ENCODE measurements at places on chromosomes 12 and 14. TPM values are rescaled to one million over a fixed set of nuclear protein-coding genes. Genes with fewer than 3 reads are reported as not detected.

Gene WNT1
- not detected for total RNA-seq

Gene SERPINA10
- total RNA-seq, result not detected

Gene GLI1
- total RNA-seq, result not detected

Gene RNU6-7
- total RNA-seq, result not detected

Gene AMDHD1
- 0.32 TPM for total RNA-seq

Gene ABCC9
- 90.5 TPM for total RNA-seq

Gene BCAT1
- 3.8 TPM for total RNA-seq

Gene UTP20
- 9.4 TPM for total RNA-seq

Gene LRTM2
- total RNA-seq, result not detected

Gene OR6S1
- not detected for total RNA-seq

Gene TSFM
- 52.1 TPM for total RNA-seq

Gene CD27
- not detected for total RNA-seq

Gene GDF3
- not detected for total RNA-seq

Gene CRACR2A
- total RNA-seq, result 1.1 TPM

Gene KRT78
- total RNA-seq, result not detected

All from psoas muscle (tissue), 8 donors.